Activated T-cell treated with anti-CD3 and anti-CD28 coated beads for 24 hours (primary cell): ENCODE measurements at places on chromosomes 16 and 17.

- no peak for DNase-seq
Observed at GRCh38 chr17:47220531-47220999, 11.4 kb downstream of the MYL4 start.

DNA sequence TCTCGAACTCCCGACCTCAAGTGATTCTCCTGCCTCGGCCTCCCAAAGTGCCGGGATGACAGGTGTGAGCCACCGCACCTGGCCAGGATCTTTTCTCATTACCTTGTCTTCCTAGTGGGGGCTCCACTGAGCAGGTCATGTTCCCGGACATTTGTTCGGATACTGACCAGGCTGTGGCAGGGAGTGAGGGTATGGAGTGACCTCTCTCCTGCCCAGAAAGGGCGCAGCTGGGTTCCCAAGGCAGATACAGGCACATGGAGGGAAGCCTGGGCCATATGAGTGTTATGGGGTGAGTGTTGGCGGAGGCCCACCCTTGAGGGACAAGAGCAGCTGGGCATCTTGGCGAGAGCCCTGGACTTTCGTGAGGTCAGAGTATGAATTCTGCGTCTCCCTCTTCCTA, 5.5 kb downstream of the SERPINF1 start:
- DNase-seq, result no peak

DNA sequence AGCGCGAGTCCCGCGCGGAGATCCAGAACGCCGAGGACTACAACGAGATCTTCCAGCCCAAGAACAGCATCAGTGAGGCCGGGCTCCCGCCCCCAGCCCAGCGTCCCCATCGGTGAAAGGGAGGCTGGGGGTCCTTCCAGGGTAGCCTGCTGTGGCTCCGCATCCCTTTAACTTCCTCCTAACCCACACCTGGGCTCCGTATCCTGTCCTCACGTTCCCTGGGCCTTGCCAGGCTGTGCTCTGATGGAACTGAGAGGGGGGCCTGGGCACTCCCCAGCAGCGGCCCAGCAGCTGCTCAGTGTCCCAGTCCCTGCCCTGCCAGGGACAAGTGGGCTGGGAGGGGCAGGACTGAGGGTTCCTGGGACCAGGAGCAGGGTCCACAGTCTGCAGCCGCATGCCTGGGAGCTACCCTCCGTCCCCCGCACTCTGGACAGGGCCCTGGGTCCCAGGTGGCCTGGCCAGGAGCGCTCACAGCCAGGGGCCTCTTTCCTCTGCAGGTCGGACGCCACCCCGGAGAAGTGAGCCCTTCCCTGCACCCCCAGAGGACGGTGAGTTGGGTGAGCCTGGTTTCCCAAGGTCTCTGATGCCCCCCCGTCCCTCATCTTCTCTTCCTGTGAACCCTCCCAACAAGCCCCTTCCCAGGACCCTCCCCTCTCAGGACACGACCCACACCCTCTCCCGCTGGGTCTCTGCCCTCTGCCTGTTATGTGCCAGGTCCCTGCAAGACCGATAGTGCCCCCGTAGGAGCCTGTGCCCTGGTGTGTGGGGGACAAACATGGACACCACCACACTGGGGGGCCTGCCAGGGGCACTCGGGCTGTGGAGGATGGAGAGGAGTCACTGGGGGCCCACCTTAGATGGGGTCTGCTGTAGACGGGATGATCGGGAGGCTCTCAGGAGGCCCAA, 18.1 kb downstream of the KATNB1 start:
- no peak for DNase-seq

DNA sequence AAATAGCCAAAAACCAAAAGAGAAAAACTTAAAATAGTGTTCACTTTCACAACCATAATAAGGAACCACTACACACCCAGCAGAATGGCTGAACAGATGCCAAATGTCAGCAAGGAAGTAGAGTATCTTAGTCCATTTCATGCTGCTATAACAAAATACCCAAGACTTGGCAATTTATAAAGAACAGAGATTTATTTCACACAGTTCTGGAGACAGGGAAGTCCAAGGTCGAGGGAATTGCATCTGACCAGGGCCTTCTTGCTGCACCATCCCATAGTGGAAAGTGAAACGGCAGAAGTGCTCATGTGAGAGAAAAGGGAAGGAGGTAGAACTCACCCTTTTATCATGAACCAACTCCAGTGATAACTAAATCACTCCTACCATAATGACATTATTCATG, 33.8 kb upstream of the CCL22 start:
- no peak for DNase-seq

DNA sequence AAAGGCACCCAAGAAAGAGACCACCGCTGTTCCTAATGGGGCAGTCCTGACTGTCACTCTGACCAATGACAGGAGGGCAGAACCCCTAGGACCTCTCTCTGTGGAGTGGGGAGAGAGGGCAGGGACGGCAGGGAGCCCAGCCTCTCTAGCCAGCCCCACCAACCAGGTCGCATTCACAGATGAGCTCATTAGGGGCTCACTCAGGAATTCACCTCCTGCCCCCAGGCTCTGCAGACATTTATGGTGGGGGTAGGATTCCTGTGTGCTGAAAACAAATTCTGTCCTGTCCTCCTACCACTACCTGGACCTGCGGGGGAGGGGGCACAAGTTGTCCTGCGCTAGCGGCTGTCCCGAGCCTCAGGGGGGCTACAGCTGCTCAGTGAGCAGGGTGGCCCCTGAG, 27.7 kb upstream of the GPRC5C start:
- DNase-seq, result no peak

DNA sequence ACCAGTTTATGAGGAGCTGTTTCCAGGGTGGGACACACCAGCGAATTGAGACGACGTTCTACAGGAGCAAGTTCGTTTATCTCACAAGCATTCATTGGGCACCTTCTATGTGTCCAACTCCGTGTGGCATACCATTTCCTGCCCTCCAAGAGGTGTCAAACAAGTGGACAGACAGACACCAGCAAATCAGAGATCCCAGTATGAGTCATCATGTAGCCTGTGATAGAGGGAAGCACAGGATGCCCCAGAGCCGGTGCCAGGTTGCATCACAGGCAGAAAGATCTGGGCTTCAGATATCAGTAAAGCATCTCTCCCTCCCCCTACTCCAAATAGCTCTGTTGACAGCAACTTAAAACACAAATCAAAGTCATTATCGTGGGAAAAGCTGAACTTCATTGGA, 31.8 kb upstream of the MAF start:
- DNase-seq, result no peak

DNA sequence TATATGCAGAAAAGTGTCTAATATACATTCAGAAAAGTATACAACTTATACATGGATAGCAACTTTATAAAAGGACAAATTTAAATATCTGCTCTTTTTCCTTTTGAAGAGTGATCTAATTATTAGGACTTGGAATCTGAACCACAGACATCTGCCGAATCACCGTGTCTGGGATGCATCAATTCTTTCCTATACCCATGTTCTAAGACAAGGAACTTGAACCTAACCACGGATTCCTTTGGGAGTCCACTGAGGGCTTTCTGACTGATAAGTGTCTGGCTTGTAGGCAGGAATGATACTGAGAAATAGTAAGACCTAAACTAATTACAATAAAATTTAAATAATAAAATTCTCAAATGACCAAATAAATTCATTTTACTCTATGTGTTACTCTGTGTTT, 54.2 kb downstream of the NDEL1 start:
- DNase-seq, result no peak

DNA sequence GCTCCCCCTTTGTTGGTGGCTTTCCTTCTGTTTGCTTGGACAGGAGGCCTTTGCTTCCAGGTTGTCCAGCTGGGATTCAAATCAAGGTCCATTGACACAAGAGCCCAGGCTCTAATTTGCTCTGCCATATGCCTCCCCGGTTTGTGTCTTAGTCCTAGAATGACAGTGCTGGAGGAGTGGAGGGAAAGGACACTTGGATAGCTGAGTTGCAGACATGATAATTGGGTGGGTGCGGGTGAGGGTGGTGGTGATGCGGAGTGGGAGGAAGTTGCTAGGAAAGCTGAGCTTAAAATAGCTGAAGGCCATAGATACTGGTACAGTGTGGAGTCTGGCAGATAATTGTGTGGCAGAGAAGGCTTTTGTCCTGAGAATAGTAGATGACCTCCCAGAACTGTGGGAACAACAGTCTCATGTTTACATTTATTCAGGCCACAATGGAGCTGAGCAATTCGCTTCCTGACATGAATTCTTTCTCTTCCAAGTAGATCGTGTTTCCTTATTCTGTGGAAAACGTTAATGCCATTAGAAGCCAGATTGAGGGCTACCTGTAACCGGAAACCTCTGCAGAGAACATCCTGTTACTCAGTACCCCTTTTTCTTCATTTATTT, 23.8 kb downstream of the SEC14L1 start:
- no peak for DNase-seq

- no peak for DNase-seq
Observed at GRCh38 chr17:72122010-72122764, 1.4 kb downstream of the SOX9 start.

- DNase-seq, result no peak
Observed at GRCh38 chr16:53198933-53199332, 144.1 kb downstream of the CHD9 start.

DNA sequence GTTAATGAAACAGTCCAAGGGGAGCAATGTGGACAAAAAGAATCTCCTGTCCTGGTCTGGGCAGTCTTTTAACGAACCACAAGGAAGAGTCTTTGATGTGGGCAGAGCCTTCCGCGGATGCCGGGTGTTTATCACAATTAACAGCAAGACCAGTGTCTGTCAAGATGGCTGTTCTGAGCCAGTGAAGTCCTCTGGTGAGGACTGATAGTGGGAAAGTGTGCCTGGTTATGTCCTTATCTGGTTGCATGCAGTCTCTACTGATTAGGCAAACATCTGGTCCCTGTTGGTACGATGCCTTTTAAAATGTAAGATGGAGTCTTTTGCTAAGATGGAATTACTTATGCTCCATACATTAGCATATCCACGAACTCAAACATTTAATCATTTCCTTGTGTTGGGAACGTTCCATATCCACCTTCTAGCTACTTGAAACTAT, 88.5 kb downstream of the ZNF18 start:
- no peak for DNase-seq

GRCh38 chr17:46943218-46943500, 20.2 kb downstream of the GOSR2 start:
- no peak for DNase-seq

GRCh38 chr17:30952638-30953393, 18.0 kb upstream of the RNF135 start:
- no peak for DNase-seq

- no peak for DNase-seq
Observed at GRCh38 chr16:23114131-23114904, 34.9 kb downstream of the USP31 start.

DNA sequence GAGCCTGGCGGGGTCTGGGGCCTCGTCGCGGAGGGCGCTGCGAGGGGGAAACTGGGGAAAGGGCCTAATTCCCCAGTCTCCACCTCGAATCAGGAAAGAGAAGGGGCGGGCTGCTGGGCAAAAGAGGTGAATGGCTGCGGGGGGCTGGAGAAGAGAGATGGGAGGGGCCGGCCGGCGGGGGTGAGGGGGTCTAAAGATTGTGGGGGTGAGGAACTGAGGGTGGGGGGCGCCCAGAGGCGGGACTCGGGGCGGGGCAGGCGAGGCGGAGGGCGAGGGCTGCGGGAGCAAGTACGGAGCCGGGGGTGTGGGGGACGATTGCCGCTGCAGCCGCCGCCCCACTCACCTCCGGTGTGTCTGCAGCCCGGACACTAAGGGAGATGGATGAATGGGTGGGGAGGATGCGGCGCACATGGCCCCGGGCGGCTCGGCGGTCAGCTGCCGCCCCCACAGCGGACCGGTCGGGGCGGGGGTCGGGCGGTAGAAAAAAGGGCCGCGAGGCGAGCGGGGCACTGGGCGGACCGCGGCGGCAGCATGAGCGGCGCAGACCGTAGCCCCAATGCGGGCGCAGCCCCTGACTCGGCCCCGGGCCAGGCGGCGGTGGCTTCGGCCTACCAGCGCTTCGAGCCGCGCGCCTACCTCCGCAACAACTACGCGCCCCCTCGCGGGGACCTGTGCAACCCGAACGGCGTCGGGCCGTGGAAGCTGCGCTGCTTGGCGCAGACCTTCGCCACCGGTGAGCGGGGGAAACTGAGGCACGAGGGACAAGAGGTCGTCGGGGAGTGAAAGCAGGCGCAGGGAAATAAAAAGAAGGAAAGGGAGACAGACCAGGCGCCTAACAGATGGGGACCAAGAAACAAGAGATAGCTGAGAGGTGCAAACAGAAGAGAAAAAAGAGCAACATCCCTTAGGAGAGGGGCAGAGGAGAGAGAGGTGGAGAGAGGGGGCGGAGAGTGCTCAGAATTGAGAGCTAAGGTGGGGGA, at the start of gene PNMT:
PNMT (plus strand) TSS at position 509 of the 980 bp plus-strand sequence; CDS start at position 532, 23 bp downstream.
- peak; percentile 60 for DNase-seq

DNA sequence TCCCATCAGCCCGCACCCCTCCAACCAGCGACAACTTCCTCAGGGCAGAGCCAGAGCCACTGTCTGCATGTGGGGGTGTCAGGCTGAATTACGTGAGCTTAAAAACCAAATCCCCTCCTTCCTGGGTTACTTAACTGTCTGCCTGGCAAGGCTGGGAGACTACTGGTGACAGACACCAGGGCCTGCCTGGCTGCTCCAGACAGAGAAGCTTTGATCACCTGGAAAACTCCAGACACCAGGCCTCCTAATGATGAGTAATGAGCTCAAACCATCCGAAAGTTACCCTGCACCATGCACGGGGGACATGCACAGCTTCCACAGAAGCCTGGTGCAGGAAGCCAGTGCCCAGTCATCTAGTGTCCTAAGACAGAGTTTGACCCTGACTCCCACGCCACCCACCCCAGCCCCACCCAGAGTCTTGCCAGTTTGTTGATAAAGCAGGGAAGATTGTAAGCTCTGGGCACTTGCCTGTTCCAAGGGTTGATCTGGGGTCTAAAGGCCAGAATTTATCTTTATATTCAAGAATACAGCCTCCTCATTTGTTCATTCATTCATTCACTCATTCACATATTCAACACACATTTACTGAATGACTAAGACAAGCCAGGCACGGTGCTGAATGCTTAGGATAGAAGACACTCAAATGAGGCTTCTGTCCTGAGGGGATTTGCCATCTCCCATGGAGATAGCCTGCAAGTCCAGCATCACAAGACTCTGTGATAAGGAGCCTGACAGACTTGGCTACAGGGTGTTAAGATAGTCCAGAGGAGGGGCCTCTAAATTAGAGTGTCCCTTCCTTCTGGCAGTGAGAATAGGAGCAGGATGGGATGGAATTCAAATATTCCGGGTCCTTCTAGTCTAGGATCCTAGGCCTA, 7.2 kb upstream of the CCDC182 start:
- DNase-seq, result no peak
